ENCODE measurements at places on chromosomes 16 and 17.
A peak's percentile ranks its signal among the peaks of the same experiment; 100 is the strongest.

- DNase-seq, result no peak
Measured at GRCh38 chr17:9150446-9151090, 129.3 kb downstream of the NTN1 start.

DNA sequence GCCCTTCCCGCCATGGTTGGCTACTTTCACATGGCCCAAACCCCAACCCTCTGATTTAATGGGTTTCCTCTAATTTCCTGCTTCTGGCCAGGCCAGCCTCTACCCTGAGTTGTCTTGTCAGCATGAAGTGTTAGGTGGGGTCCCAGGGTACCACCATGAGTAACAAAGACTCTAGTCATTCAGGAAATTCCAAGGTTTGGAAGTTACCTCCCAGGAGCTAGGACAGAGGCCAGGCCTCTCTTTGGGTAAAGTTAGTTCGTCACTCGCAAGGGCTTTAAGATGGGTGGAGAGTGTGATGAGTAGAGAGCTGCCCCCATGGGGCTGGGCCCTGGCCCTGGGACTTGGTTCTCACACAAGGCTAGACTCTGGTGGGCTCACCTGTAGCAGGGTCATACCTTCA lies 54.6 kb downstream of the PLD6 start:
- DNase-seq, result no peak

GRCh38 chr17:57696050-57696449 lies 49.0 kb downstream of the CCDC182 start:
- no peak for DNase-seq

DNA sequence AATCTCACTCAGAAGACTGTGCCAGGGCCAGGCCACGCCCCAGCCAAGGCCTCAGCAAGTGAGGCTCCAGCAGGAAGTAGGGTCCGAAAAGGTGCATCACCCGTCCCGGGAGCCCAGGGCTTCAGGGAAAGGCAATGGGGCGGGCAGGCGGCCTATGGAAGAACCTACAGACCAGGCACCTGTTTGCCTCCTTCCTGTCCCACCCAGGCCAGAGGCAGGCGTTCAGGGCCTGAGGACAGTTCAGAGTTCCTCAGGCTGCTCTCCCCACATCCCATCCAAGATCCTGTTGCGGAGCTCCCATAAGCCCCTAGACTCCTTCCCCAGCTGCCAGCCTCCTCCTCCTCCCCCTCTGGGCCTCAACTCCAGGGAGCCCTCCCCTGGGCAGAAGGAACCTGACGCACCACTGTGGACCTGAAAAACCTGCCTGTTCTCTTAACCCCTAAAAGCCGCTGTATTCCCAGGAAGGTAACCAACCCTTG lies 2.3 kb downstream of the CLUH start:
- no peak for DNase-seq

DNA sequence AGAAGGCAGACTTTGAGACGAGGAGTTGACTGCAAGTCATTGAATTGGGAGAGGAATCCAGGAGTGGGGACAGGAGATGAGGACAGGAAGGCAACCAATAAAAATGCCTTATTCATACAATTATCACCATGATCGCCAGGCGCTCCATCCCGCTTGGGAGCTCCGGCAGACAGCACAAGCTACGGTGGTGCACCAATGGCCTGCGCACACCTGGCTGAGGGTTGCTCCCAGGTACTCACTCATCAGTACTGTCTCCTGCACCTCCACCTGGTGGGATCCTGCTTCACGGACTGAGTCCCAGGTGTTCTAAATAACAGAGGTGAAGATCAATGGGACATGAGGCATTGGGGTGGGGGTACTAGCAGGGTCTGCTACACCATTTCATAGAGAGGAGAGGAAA lies 160.0 kb upstream of the TNRC6C start:
- no peak for DNase-seq

- no peak for DNase-seq
Measured at GRCh38 chr17:8896641-8897635, 29.5 kb upstream of the PIK3R6 start.

DNA sequence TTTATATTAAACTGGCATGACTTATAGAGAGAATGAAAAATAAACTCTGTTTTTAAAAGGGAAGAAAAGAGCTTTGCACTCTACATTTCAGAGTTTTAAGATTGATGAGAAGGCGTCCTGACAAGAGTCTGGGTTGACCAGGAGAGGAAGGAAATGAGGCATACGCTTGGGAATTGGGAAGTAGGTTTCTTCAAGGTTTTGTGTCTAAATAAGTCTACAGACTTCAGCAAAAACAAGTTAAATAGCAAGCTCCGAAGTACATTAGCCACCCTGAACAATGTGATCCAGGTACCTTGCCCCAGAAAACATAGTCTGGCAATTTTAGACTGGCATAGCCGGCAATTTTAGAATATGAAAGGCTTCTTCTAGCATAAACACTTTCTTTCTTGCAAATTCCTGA lies 28.5 kb upstream of the CCDC182 start:
- no peak for DNase-seq

DNA sequence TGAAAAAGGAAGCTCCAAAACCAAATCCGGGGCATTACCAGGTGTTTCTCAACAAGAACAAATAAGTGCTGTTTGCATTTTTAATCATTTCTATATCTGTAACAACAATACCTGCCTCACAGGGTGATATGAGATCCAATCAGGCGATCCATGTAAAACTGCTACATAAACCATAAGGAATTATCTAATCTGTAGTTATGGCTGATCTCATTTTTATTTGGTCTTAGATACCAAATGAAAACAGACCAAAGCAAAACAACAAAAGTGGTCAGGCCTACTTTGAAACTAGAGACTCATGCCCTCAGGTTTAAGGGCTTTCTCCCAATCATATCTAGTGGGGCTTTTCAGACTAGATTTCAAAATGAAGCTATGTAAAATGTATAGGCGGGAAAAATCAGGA lies 28.3 kb downstream of the XPO6 start:
- DNase-seq, result no peak

DNA sequence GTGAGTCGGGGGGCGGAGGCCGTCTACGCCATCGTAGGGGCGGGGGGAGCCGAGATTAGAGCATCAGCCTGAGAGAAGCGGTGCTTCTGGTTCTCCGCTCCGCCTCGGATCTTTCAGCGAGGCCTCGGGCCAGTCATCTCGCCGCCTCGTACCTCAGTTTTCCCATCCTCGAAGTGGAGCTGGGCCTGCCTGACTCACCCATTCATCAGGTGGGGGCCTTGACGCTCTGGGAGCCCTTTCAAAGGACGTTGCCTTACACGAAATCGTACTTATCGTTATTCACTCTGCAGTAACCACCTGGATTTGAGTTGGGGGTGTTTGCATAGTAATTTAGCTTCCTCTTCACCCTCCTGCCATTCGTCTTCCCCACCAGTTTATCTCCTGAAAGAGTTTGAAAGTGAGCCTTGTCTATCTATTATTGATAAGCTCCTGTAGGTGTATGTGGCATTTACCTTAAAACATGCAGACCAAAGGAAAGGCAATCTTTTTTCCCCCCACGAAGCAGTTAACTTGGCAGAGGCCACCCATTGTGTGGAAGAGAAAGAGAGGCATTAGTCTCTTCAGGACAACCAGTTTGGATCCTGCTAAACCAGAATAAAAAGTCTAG lies 674 bp downstream of the TAF15 start:
- DNase-seq, result no peak

DNA sequence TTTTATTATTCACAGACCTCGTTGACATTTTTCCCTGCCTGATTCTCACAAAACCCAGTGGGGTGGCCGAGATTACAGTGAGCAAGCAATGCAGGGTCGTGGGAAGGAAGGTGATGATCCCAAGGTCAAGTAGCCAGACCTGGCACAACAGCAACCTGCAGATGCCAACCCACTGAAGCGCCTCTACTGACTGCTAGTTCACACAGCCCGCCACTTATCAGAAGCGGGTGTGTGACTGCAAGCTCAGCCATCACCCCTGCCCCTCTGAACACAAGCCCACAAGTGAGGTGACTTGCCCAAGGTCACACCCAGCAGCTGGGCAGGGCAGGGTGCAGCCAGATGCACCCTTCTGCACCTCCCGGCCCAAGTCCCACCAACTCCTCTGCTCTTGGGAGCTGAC lies 7.1 kb downstream of the TFAP4 start:
- no peak for DNase-seq

- DNase-seq, result no peak
Measured at GRCh38 chr17:36928471-36929345, 8.6 kb upstream of the LHX1 start.

- DNase-seq, result no peak
Measured at GRCh38 chr16:9976601-9977000, 205.6 kb downstream of the GRIN2A start.

DNA sequence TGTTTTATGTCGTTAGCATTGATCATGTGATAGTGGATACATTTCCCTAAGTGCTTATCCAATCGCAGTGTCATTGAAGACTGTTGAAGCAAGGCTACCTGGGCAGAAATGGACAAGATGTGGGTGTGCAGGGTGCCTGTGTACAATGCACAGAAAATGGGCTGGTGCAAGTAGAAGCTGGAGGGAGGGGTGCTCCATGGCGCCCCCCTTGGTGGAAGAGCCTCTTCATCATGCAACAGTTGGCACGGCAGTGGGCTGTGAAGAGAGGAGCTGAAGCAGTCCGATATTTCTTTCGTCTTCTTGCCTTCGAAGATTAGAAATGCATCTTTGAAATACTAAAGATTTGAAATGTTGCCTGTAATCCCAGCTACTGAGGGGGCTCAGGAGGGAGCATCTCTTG lies 100.5 kb downstream of the PLCG2 start:
- peak; percentile 55 for DNase-seq

- no peak for DNase-seq
Measured at GRCh38 chr17:63675607-63676546, 24.0 kb downstream of the LIMD2 start.

DNA sequence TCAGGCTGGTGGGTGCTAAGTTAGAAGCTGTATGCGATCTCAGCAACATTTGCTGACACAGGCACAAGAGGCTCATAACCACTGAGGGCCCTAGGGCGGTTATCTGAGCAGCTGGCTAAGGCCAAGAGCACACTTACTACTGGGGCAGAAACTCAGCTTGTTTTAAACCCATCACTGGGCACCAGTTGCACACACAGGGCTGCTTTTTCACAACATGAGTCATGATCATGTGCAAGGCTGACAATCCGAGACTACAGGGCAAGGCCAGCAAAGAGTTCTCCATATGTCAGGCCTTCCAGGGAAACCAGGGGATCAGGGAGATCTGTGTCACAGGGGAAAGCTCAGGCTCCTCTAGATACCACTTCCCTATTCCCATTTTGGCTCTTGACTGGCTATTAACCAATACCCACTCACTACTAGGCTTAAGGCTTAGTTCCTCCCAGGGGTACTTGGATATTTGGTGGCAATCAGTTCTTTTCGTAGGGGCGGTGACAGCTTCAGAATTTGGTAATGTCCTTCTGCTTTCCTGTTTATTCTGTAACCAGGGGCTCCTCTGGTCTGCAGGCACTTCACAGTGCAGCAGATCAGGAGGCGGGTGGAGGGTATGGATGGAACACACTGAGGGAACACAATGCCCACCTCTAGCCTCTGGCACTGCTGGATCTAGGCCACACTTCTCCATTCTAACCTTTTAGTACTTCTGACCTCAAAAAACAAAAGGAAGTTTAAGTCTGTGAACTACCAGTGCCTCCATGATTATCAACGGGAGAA lies 44.9 kb upstream of the ERN1 start:
- DNase-seq, result no peak

GRCh38 chr17:41063449-41063848 lies 2.2 kb downstream of the KRTAP2-4 start:
- no peak for DNase-seq

GRCh38 chr17:50640686-50641351 lies 6.1 kb downstream of the ABCC3 start:
- DNase-seq, result no peak

All from NAMALWA (cell line).